ENCODE measurements at places on chromosomes 3 and 15.
A peak's percentile ranks its signal among the peaks of the same experiment; 100 is the strongest.

GRCh38 chr3:87742250-87742649, 316.6 kb downstream of the CGGBP1 start:
- DNase-seq: no peak

DNA sequence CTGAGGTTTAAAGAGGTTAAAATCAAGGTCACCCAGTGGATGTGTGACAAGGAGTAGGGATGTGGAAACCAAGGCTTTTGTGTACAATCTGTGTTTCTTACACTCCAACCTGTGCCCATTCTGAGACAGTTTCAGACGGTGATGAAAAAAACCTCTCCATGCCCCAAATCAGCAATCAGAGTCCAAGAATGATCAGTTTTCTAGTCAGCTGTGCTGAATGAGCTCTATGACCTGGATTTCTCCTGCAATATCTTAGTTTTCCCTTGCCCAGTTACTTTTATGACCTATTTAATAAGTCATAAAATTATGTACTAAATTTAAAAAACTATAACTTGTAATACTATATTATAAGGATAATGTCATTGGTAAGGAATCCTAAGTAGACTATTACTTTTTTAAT, 37.5 kb upstream of the CBLB start:
- no peak for DNase-seq

DNA sequence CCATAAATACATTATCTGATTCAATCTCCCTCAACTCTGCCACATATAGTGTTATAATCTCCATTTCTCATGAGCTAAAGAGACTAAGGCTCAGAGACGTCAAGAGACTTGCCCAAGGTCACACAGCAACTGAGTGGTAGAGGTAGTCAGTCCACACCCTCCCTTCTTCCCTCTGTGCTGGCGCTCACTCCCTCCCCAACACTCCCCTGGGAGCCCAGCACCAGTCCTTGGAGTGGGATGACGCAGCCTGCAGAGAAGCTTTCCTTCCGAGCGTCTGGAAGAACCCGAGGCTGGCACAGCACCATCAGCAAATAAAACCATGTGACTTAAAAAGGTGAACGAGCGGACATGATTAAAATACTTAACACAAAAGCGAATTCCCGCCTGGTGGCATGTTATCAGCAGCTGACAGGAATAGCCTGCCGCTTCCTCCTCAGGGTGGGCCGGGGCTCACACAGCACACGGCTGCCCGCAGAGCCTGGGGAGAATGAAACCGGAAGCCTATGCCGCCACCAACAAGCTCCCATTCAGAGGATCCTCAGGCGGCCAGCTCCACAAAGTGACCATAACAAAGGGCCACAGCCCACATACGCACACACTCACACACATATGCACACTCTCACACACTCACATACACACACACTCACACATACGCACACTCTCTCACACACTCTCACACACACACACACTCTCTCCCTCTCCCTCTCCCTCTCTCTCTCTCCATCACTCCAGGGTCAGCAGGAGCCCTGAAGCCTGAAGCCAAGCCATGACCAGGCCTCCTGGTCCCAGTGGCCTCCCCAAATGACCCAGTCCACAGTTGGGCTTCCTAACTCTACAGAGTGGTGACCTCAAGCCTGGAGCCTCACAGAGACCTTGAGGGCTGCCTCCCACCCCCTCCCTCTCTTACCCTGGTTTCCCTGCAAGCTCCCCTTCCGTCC, 120.5 kb downstream of the XXYLT1 start:
- DNase-seq: no peak

GRCh38 chr3:16606398-16606797, 1.2 kb upstream of the DAZL start:
- DNase-seq: no peak

GRCh38 chr3:55014081-55014480, 86.2 kb upstream of the LRTM1 start:
- DNase-seq: no peak

GRCh38 chr15:57777003-57777402, 70.5 kb downstream of the POLR2M start:
- no peak for DNase-seq

- DNase-seq: peak; percentile 53
These were observed 13.4 kb downstream of the GOLGB1 start for GRCh38 chr3:121736112-121736511.

DNA sequence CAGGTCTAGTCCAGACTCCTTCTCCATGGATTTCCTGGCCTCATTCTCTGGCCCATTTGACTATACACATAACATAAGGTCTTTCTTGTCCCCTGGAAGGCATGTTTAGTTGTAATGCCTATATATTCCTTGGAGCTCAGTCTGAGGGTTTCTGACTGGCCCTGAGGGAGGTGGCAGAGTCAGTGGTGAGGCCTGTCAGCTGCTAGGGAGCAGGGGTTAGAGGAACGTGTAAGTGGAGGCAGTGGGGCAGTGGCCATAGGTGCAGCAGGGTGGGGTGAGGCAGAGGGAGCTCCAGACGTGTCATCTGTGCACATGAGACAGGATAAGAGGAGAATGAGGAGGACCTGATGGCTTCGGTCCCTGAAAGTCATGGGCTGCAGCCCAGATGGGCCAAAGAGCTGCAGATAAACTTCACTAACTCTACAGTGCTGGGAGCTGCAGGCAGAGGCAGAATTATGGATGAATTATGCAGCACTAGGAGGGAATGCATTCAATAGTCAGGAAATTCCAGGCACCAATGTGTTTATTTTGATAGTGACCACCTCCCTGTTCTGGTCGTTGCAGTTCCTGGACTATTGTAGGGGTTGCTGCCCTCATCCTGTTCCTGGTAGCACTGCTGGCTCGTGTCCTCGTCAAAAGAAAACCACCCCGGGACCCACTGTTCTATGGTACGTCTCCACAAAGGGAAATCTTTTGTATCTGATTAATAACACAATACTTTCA, 4.9 kb downstream of the TM6SF1 start:
- no peak for DNase-seq

- peak; percentile 51 for DNase-seq
These were observed 91.7 kb downstream of the FRMD4B start for GRCh38 chr3:69294014-69294766.

- DNase-seq: no peak
These were observed 44.0 kb downstream of the MESD start for GRCh38 chr15:80945605-80946004.

- DNase-seq: no peak
These were observed 1.3 kb downstream of the XIRP1 start for GRCh38 chr3:39191111-39191510.

- DNase-seq: peak; percentile 57
These were observed 23.2 kb upstream of the VILL start for GRCh38 chr3:37967260-37967881.

DNA sequence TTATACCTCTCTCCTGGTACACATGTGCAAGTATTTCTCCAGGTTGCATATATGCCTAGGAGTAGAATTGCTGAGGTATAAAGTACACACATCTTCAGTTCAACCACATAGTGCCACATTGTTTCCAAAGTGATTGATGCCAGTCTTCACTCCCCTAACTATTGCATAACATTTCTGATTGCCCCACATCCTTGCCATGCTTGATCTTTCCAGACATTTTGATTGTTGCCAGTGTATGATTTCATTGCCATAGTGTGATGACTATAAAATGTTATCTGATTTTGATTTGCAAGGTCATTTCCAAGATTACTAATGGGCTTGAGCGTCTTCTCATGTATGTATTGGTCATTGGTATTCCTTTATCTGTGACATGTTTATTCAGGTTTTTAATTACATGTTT, 61.1 kb upstream of the MLF1 start:
- no peak for DNase-seq

- DNase-seq: no peak
These were observed 48.0 kb upstream of the RAB6B start for GRCh38 chr3:133943639-133944141.

DNA sequence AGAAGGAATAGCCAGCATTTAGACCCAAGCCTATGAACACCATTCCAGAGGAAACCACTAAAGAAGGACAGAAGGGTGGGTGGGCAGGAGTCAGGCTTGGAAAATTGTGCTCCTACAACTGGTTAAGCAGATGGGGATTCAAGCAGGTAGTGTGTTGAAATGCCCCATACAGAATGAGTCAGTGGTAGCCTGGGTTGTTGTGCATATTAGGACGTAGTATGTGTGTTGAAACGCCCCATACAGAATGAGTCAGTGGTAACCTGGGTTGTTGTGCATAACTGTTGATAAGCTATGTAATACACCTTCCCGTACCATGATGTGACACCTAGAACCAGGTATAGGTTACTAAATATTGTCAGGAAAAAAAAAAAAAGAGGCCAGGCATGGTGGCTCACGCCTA, 34.0 kb downstream of the MINDY4B start:
- DNase-seq: no peak

- no peak for DNase-seq
These were observed 38.4 kb downstream of the GTF2E1 start for GRCh38 chr3:120780977-120781376.

GRCh38 chr3:52798376-52798977, 3.9 kb downstream of the ITIH3 start:
- DNase-seq: no peak
